ENCODE measurements at places on chromosomes 16 and 17.

- no peak for DNase-seq
Observed at GRCh38 chr17:19299866-19300265, 62.7 kb downstream of the B9D1 start.

DNA sequence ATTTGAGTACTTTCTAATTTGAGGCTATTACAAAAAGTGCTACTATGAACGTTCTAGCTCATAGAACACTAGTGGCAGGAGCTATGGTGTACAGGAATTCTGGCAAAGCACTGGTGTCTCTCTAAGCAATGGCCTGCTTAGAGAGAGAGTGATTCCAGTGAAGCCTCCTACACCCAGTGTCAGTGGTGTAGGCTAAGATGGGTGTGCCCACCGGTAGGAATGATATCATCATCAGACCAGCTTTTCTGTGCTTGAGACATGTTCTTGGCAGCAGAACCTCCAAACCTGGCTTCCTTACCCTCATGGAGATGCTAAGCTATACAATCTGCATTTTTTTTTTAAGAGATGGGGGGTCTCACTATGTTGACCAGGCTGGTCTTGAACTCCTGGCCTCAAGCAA is 370.3 kb downstream of the SOX9 start:
- no peak for DNase-seq

DNA sequence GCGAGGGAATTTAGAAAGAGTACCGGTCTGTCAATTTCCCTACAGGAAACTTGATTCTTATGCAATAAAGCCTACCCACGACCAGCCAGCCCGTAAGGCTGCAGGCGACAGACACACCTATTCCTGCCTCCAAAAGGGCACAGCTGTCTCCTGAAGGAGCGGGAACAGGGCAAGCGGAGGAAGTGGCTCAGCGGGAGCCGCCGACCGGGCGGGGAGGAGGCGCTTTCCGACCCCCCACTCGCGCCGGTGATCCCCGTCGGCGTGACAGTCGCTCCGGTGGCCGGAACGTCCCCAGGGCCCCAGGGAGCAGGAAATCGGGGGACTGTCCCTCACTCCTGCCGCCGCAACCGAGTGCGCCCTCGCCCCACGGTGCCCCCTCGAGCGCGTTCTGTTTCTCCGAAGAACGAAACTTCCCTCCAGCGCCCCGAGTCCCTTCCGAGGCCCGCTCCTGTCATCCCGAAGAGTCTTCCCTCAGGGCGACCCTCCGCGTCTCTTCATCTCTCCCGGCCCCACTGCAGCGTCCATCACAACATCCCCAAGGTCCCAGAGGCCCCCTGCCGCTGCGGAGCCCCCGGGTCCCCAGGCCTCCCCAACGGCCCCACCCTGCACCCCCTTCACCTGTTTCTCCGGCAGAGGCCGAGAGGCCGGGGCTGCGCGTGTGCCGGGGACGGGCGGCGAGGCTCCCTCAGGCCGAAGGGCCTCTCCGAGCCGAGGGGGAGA is 421 bp downstream of the STAT3 start:
- DNase-seq, result no peak

DNA sequence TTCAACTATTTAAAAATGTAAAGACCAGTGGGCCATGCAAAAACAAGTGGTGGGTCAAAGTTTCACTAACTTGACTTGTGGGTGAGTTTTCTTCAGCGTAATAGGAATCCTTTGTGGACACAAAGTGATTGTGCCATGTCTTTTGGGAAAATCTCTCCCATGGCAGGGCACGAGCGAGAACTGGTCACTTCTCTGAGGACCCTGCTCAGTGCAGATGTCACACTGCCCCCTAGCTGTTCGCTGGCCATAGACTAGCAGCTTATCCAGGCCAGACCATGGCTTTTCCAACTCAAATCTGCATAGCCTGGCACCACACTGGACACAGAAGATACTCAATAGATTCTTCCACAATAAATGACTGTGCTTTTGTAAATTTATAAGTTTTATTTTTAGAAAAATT is 306.0 kb upstream of the CCL2 start:
- no peak for DNase-seq

GRCh38 chr16:49858200-49859124 is 2.5 kb upstream of the ZNF423 start:
- no peak for DNase-seq

GRCh38 chr16:17970157-17970765 is 366.3 kb downstream of the NPIPA8 start:
- no peak for DNase-seq

DNA sequence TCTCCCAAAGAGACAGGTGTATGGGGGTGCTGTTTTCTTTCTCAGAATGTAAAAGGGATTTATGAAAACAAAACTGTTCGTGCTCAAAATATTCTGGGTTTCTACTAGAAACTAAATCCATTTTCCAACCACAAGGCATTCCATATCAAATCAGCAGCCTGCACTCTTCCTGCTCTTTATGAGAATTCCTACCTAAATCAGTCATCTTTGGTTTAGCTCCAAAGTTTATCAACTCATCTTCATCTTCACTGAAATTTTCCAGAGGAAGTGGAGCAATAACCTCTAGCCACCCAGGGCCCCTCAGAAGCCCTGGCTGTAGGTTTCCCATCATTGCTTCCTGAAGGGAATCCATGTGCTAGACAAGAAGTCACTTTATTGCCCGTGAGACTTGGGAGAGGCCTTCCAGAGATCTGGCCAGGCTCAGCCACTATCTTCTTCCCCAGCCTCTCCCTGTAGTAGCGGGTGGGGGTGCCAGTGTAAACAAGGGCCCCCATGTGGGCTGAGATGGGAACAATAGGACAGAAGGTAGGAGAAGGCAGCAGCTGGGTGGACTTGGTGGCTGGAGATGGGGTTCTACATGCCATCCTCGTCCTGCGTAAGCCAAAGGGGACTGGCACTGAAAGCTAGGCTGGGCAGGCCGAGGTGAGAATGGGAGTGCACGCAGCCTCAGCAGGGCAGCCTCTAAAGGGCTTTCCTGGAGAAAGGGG is 22.0 kb upstream of the ALDH3A1 start:
- peak; percentile 38 for DNase-seq

GRCh38 chr16:31496670-31497069 is 11.5 kb downstream of the RUSF1 start:
- DNase-seq, result no peak

GRCh38 chr17:34299027-34299426 is 13.5 kb downstream of the CCL11 start:
- no peak for DNase-seq
